ENCODE measurements at places on chromosomes 1 and 21. TPM values are rescaled to one million over a fixed set of nuclear protein-coding genes. Genes with fewer than 3 reads are reported as not detected.

PHGDH gene
- 4.4 TPM for total RNA-seq

TSACC gene
- not detected for total RNA-seq

DNA sequence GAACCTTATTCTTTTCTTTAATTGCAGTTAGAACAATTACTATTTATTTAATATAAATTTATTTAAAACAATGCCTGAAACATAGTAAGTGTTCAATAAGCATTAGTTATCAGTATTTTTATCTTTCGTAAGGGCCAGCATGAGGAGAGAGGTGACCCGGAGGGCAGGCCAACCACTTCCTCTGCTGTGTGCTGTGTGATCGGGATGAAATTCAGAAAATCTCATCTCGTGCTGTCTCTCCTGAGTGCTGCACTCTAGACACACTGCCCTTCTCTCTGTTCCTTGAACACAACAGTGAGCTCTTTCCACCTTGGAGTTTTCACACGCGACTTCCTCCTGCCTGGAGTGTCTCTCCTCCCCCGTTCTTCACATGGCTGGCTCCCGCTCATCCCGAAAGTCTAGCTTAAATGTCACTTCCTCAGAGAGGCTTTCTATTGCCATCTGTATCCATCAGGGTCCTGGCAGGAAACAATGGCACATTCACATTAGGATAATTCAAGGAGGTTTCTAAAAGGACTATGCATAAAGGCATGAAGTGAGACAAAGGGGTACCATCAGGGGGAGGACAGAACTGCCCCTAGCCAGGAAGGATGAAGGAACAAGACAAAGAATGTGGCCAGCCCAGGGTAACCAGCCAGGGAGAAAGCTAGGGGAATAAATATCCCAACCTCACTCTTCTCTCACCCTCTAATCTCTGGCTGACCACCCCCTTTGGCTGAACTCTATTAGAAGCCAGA lies 142.6 kb upstream of the GJB5 start:
- peaks cover 9% of the 10 kb centered on the region for H3K27me3 ChIP-seq
- no peaks in the 10 kb centered on the region for H3K4me1 ChIP-seq
- no peaks in the 10 kb centered on the region for H3K36me3 ChIP-seq
- no peak for DNase-seq
- H3K4me3 ChIP-seq, result no peak overlapping the region

GRCh38 chr1:117210831-117211261 lies at the start of gene VTCN1:
VTCN1 (minus strand) TSS chr1:117210927; CDS start chr1:117210855, 72 bp downstream.
- no peak within 1 kb of the TSS for H3K27ac ChIP-seq
- no peak for DNase-seq
- H3K4me3 ChIP-seq, result no peak within 1 kb of the TSS
- no peaks in the 10 kb centered on the region for H3K27me3 ChIP-seq
- no peaks in the 10 kb centered on the region for H3K4me1 ChIP-seq

GRCh38 chr1:176601348-176601747 lies 138.4 kb downstream of the PAPPA2 start:
- H3K27ac ChIP-seq, result no peak overlapping the region
- no peaks in the 10 kb centered on the region for H3K36me3 ChIP-seq
- H3K4me3 ChIP-seq, result no peak overlapping the region
- no peak for DNase-seq
- H3K27me3 ChIP-seq, result no peaks in the 10 kb centered on the region
- no peaks in the 10 kb centered on the region for H3K4me1 ChIP-seq

DNA sequence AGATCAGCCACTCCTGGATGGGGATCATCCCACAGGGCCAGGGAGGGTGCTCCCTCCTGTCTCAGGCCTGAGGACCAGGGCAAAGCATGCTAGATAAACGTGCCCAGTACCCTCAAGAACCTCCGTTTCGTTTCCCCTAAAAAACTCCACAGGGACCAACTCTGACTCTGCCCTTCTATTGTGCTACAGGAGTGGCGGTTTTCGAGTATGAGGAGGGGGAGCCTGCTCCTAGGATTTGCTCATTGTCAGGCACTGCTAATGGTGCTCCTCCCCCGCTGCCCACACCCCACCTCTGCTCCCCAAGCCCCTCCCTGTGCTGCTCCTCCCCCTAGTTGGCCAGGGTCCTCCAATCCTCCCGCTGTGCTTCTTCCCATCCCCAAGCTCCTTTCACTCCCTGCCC lies 32.0 kb downstream of the PGBD5 start:
- no peak overlapping the region for H3K4me3 ChIP-seq
- H3K27me3 ChIP-seq, result peaks cover 4% of the 10 kb centered on the region
- no peaks in the 10 kb centered on the region for H3K4me1 ChIP-seq
- no peaks in the 10 kb centered on the region for H3K36me3 ChIP-seq
- no peak overlapping the region for H3K27ac ChIP-seq
- no peak for DNase-seq

- H3K4me3 ChIP-seq, result no peak overlapping the region
- H3K4me1 ChIP-seq, result peaks cover 34% of the 10 kb centered on the region
- peaks cover 13% of the 10 kb centered on the region for H3K36me3 ChIP-seq
- peak overlapping the region; percentile 52 for H3K27ac ChIP-seq
Observed at GRCh38 chr1:156805766-156806511, 10.7 kb downstream of the SH2D2A start.

GRCh38 chr1:163173121-163173520 lies 29.6 kb downstream of the RGS5 start:
- H3K27me3 ChIP-seq, result no peaks in the 10 kb centered on the region
- no peak overlapping the region for H3K4me3 ChIP-seq
- peaks cover 3% of the 10 kb centered on the region for H3K4me1 ChIP-seq
- no peaks in the 10 kb centered on the region for H3K36me3 ChIP-seq
- DNase-seq, result no peak

DNA sequence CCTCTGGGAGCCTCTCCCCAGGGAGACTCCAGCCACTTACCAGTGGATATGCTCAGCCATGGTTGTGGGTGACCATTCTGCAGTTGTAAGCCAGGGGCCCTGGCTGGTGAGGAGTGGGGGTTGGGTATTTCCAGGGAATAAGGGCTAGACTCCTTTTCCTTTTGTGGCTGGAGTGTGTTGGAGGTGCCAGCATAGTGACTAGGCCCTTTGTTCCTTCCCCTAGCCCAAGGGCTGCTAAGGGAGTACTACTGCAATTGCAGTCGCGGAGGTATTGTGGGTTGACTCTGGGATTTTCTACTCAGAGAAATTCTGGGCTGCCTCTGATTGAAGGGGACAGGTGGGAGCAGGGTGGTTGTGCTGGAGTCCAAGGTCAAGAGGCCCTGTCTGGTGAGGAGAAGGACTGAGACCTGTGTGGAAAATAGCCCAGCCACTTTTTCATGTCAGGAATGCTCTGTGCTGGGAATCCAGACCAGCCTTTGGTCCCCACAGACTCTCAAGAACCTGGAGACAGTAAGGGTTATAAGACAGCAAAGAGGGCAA lies 43.1 kb downstream of the MROH9 start:
- no peaks in the 10 kb centered on the region for H3K36me3 ChIP-seq
- H3K4me3 ChIP-seq, result no peak overlapping the region
- no peaks in the 10 kb centered on the region for H3K27me3 ChIP-seq
- H3K4me1 ChIP-seq, result no peaks in the 10 kb centered on the region
- H3K27ac ChIP-seq, result no peak overlapping the region
- no peak for DNase-seq

CFAP57 gene
- total RNA-seq, result 0.14 TPM

ALX3 gene
- total RNA-seq, result not detected

ILDR2 gene
- 10.3 TPM for total RNA-seq

DNA sequence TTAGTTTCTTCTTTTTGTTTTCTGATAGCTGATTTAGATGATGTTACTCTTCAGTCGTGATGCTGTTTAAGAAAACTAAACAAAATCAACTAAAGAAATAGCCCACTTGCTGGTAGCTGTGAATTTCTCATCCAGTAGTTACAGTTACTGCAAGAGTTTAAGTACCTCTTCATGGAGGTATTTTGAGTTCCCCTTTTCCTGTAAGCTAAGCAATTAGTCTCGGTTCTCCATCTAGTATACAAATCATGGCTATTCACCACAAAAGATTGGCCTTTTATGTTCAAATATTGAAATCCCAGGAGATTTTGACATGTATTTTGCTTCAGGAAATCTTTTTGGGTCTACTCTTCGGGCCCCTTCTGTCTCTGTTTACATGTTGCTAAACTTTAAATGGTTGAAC lies 31.1 kb downstream of the HUNK start:
- no peak overlapping the region for H3K27ac ChIP-seq
- H3K36me3 ChIP-seq, result no peaks in the 10 kb centered on the region
- peaks cover 11% of the 10 kb centered on the region for H3K4me1 ChIP-seq
- no peak for DNase-seq
- H3K4me3 ChIP-seq, result no peak overlapping the region
- H3K27me3 ChIP-seq, result peaks cover 13% of the 10 kb centered on the region

SLAMF9 gene
- total RNA-seq, result not detected

DNA sequence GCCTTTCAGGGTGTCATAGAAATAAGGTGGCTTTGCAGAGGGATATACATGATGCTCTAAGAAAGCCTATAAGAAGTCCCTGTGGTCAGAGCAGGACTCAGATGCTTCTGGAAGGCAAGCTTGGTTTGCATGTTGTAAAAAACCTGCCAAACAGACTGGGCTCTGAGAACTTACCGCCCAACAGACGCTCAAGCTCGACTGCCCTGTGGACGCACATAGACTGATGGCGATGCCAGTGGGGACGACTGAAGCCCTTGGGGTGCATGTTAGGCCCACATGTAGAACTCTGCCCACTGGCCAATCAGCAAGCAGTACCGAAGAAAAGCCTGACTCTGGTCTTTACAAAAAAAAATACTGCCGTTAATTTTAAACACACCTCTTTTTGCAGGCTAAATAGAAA lies 133.8 kb downstream of the NAV1 start:
- DNase-seq, result no peak
- peaks cover 6% of the 10 kb centered on the region for H3K4me1 ChIP-seq
- no peaks in the 10 kb centered on the region for H3K27me3 ChIP-seq

TIE1 gene
- total RNA-seq, result 21.2 TPM
